ENCODE measurements at places on chromosomes 11 and 22.
A peak's percentile ranks its signal among the peaks of the same experiment; 100 is the strongest.

GRCh38 chr11:39367534-39367933, 2091.9 kb downstream of the LRRC4C start:
- no peak for DNase-seq

- DNase-seq: peak; percentile 84
These were observed at the start of gene CHRM4 for GRCh38 chr11:46391578-46392420. Gene CHRM4 (minus strand): TSS chr11:46391776. CDS start chr11:46386557, 5,219 bp downstream.

- DNase-seq: no peak
These were observed 4.5 kb downstream of the SHISA8 start for GRCh38 chr22:41910050-41911000.

- no peak for DNase-seq
These were observed 107.4 kb downstream of the SERGEF start for GRCh38 chr11:17905477-17905876.

- DNase-seq: no peak
These were observed 13.9 kb downstream of the STX3 start for GRCh38 chr11:59769111-59769510.

GRCh38 chr11:57348636-57349313, 10.6 kb downstream of the P2RX3 start:
- DNase-seq: no peak

DNA sequence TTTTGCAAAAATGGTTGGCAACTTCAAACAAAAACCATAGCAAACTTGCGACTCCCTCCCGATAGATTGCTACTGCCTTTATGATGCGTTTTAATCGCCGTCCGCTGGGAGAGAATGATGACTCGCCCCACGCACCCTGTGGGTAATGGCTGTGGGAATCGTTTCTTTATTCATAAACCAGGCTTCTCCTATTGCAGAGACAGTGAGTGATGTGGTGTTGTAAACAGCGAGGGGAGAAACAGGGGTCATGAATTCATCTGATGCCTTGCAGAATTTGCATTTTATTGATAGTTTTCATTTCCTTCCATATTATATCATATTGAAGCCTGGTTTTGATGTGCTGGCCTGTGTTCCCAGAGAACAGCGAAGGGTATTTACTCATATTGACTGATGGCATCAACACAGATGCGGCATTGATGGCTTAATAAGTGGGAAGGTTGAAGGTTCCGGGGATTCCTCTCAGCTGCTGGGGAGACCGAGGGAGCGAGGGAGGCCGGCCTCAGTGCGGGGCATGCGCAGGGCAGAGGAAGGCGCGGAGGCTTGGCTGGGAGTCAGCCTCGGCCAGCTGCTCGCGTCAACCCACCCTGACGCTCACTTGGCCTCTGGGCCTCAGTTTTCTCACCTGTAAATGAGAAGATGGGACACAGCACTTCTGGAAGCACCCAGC, 41.3 kb downstream of the ARHGAP8 start:
- DNase-seq: no peak

- DNase-seq: no peak
These were observed 4.2 kb upstream of the PPP6R2 start for GRCh38 chr22:50338860-50339462.

DNA sequence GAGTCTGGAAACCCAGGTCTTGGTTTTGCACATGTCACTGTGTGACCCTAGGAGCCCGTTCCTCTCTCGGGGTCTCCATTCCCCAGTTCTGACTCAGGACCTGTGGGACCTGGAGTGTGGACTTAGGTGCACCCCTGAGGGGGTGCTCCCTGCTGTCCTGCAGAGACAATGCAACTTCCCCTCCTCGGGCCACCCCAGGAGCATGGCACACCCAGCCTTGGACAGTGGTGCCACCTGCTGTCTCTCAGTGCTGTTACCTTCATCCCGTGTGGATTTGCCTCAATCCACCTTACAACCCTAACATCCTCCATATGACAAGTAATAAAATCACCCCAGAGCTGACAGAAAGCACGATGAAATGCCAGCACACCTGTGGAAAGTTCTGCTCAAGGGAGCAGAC, 27.5 kb upstream of the CRYBB3 start:
- no peak for DNase-seq

DNA sequence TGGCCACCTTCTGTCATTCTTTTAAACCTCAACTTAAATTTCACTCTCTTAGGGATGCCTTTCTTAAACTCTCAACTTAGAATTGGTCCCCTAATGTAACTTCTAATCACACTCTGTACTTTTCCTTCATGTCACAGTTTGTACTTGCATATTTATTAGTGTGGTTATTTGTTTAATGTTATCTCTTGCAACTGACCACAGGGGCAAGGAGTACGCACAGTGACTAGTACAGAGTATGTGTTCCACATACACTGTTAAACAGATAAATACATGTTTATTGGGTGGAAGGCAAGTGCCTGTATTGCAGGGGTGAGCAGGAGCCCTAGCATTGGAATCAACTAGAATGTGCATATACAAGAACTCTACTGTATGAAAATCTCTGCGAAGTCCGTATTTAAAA, 554.0 kb downstream of the INSC start:
- DNase-seq: no peak

- DNase-seq: no peak
These were observed 2.8 kb downstream of the NECTIN1 start for GRCh38 chr11:119726150-119726553.

GRCh38 chr22:33302549-33302948, 244.4 kb upstream of the SYN3 start:
- DNase-seq: no peak

GRCh38 chr11:86182976-86183584, 61.5 kb upstream of the EED start:
- no peak for DNase-seq

DNA sequence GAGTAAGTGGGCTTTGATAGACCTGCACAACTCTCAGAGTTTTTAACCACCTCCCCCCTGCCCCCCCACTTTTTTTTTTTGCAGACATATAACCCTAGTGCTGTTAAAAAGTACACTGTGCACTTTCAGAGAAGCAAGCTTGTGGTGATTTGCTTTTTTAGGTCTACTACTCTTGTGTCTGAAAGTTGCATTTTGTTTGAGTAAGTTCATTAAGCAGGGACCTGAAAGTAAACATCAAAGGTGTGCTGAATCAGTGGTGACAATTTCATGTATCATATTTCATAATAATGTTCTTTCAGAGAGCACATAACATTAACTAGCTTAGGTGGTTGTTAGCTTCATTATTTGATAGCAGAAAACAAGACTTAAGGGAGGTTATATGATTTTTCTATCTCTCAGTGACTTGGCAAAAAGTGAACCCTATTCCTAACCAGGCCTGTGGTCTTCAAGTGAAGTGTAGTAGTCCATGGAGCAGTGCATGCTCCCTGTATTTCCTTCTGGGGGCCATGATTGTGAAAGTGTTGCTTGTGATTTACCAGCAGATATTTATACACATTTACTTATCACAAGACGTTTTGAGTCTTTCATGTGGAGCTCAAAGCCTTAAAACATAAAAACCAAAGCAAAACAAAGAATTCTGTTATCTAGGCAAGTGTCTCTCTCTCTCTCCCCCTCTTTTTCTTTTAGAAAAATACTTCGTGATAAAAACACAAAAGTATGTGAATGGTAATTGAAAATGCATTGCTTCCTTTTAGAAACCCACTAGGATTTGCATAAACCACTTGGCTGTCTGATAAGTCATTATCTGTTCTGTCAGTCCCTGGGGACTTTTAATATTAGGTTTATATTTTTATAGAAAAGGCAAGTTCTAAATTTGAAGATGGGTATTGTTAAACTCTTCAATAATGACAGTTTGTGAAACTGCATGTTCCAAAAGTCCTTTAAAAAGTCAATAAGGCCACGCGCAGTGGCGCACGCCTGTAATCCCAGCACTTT, 7.5 kb upstream of the RAG2 start:
- no peak for DNase-seq

GRCh38 chr11:87660926-87661660, 514.1 kb downstream of the RAB38 start:
- no peak for DNase-seq

GRCh38 chr11:8801121-8801520, 109.9 kb upstream of the AKIP1 start:
- no peak for DNase-seq

GRCh38 chr11:130455483-130456127, 7.2 kb downstream of the ADAMTS15 start:
- DNase-seq: no peak

- no peak for DNase-seq
These were observed 56.3 kb downstream of the ARHGAP20 start for GRCh38 chr11:110655967-110656366.

GRCh38 chr11:96306600-96306932, 36.4 kb downstream of the MAML2 start:
- DNase-seq: no peak

DNA sequence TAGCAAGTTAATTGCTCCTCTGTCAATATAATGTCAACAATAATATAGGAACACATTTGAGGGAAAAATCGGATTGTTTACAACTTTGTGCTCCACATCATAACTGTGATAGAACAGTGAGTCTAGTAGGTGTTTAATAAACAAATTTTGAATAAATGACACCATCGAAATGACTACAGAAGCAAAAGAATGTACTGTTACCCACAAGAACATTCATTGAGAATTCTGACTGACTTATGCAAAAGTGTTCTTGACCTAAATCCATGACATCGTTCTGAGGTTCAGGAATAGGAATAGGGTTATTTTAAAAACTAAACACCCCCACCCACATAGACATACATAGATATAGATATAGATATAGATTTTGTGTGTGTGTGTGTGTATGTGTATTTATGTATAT, 8.4 kb downstream of the LRRC4C start:
- no peak for DNase-seq

DNA sequence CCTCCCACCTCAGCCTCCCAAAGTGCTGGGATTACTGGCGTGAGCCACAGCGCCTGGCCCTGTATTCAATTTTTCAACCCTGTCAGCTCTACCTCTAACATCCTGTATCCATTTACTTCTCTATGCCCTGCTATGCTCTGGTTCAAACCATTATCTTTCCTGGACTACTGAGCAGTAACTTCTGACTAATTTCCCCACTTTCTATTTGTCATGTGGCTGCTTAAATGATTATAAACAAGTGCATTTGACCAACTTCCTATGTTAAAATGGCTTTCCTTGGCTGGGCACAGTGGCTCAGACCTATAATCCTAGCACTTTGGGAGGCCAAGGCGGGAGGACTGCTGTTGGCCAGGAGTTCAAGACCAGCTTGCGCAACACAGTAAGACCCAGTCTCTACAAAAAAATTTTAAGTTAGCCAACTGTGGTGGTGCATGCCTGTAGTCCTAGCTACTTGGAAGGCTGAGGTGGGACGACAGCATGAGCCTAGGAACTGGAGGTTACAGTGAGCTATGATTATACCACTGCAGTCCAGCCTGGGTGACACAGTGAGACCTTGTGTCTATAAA, 2.1 kb downstream of the MED19 start:
- no peak for DNase-seq

- no peak for DNase-seq
These were observed 960.7 kb upstream of the RAG2 start for GRCh38 chr11:37558619-37559210.

DNA sequence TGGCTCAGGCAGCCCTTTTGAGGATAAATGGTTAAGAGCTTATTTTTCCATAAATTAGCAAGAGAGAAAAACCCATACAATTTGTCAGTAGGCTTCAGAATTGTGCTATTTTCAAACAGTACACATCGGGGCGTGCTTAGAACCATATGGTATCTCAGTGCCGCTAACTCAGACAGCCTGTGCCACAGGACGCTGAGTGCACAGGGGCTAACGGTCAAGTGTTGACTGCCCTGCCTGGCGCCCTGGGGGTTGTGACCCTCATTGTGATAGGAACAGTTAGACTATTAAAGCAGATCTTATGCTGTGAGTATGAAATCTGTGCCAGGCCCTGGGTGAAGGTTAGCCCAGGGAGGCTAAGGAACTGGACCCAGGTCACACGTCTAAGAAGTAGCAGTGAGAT, 1519.7 kb downstream of the BRD1 start:
- no peak for DNase-seq

DNA sequence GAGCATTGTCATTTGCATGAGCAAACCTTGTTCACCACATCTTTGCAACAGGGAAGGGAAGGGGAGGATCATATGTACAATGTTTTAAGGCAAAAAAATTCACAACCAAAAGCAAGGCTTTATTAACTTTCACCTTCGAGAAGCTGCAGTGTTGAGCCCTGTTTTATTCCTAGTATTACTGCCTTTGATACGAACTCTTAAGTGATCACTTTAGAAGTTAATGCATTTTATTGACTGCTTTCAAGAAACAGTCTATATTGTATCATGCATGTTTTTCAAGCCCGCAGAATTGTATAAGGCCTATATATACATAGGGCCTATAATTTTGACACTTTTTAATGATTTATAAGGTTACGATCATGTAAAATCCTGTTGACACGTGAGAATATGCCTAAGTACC, 117.5 kb upstream of the VPREB1 start:
- DNase-seq: no peak

- no peak for DNase-seq
These were observed 127.3 kb downstream of the TENM4 start for GRCh38 chr11:79313530-79313913.

- DNase-seq: no peak
These were observed 24.3 kb downstream of the MPPED1 start for GRCh38 chr22:43435851-43436811.

- DNase-seq: no peak
These were observed 19.2 kb downstream of the EMID1 start for GRCh38 chr22:29224859-29225410.

DNA sequence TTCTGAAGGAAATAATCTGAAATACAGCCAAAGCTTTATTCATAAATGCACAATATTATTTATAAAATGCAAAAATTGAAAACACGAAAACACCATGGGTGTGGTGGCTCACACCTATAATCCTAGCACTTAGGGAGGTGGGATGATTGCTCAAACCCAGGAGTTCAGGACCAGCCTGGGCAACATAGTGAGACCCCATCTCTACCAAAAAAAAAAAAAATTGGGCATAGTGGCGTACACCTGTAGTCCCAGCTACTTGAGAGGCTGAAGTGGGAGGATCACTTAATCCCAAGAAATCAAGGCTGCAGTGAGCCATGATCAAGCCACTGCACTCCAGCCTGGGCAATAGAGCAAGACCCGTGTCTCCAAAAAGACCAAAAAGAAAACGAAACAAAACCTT, 5.2 kb upstream of the RDX start:
- no peak for DNase-seq

DNA sequence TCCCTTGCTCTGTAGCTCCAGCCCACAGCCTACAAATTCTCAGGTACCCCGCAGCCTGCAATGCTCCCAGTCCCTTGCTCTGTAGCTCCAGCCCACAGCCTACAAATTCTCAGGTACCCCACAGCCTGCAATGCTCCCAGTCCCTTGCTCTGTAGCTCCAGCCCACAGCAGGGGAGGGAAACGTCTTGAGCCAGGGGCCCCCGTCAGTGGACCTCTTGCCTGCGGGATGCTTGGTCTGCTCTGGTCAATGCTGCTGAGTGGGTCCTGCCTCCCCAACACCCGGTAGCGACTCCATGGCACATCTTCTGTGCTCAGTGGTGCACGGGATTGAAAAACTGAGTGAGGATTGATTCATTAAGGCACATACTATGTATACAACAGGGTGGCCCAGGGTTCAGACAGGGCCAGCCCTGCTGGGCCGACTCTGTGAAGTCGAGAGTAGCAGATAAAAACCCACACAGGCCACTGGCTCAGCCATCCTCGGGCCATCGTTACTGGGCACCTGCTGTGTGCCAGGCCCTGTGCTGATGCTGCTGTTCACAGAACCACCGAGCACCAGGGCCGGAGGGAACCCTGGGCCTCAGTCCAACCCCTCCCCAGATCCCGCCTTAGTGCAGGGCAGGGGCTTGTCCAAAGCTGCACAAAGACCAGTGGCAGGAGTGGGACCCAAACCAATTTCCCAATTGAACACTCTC, 69.7 kb downstream of the MYO7A start:
- no peak for DNase-seq
